Activated CD8-positive, alpha-beta memory T cell treated with anti-CD3 and anti-CD28 coated beads, Interleukin-2, amount 10 ng/mL, durations not matched to agents 7 days and 5 days (primary cell): ENCODE measurements at places on chromosomes 4 and X. TPM values are rescaled to one million over a fixed set of nuclear protein-coding genes. Genes with fewer than 3 reads are reported as not detected.

Gene BEND4
- 3.2 TPM for total RNA-seq

Gene ARSJ
- total RNA-seq = not detected

Gene COL4A6
- total RNA-seq = not detected

Gene PLK4
- total RNA-seq = 66.1 TPM

Gene MYL5
- 14.3 TPM for total RNA-seq

Gene RHOXF2
- not detected for total RNA-seq

Gene GAGE12F
- not detected for total RNA-seq

Gene SPP1
- total RNA-seq = 0.54 TPM

Gene OTC
- not detected for total RNA-seq

Gene STK26
- total RNA-seq = 39.5 TPM

Gene RASSF6
- total RNA-seq = not detected

Gene MAB21L2
- total RNA-seq = not detected

Gene ETDA
- total RNA-seq = not detected

Gene SLC7A11
- 5.2 TPM for total RNA-seq

Gene EGF
- total RNA-seq = not detected

Gene C4orf46
- 20.2 TPM for total RNA-seq

DNA sequence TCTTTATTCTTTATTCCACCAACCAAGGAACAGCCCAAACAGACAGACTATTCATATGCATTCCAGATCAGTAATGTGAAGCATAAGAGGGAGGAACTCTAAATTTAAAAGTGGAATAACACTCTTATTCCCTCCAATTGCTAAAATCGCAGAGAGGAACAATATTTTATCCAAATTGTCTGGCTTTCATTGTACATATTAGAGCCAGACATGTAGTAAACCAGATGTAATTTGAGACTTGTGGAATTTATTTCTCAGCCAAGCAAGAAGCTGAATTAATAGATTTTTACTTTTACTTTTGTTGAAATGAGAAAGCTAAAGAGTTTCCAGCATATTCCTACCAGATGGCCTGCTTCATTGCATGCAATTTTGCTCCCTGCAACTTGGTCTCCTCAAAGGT lies 674.6 kb upstream of the SLIT2 start:
- DNase-seq = no peak

- no peak for DNase-seq
Observed at GRCh38 chrX:148530464-148531077, 30.2 kb downstream of the AFF2 start.

GRCh38 chr4:82578935-82579334 lies 17.1 kb upstream of the TMEM150C start:
- no peak for DNase-seq

- DNase-seq = peak; percentile 44
Observed at GRCh38 chrX:110146521-110146920, 143.6 kb downstream of the TMEM164 start.

DNA sequence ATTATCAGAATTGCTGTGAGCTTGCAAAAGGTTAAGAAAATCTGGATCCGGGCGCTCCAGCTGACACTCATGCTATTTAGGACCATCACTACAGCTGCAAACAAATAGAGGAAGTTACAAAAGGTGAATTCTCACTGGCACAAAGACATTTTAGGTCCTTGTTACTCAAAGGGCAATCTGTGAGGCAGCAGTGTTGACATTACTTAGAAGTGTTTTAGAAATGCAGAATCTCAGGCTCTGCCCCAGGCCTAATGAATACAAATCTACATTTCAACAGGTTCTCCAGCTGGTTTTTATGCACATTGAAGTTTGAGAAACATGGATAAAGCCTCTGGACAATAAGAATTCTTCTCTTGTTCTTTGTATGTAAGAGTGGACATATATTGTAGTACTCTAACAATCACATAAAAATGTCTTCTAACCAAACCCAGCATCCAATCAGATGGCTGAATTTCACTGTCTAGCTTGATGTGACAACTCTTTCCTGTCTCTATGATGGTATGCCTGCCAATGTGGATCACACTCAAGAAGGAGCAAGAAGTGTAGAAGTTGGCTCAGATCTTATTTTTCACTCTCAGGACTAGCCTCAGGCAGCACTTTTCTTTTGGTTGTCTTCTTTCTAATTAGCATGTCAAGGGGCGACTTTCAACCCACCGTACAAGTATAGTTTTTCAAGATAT lies 18.8 kb downstream of the SLC7A11 start:
- no peak for DNase-seq

- no peak for DNase-seq
Observed at GRCh38 chrX:106897259-106897658, 5.9 kb downstream of the RIPPLY1 start.

DNA sequence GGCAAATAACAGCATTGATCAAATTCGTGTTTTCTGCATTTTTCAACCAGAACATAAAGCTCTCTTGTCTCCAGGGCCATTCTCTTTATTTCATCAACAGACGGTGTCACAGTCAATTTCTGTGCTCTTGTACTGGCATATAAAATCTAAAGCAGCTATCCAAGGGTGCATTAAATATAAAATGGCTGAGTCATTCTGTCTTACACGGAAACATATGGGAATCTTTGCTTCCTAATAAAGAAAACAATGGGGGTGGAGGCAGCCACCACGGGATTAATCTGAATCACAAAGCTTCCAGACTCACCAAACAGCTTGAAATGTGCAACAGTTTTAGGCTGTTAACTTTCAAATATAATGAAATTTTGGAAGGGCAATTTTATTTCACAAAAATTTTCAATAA lies 132.6 kb downstream of the IL15 start:
- no peak for DNase-seq

DNA sequence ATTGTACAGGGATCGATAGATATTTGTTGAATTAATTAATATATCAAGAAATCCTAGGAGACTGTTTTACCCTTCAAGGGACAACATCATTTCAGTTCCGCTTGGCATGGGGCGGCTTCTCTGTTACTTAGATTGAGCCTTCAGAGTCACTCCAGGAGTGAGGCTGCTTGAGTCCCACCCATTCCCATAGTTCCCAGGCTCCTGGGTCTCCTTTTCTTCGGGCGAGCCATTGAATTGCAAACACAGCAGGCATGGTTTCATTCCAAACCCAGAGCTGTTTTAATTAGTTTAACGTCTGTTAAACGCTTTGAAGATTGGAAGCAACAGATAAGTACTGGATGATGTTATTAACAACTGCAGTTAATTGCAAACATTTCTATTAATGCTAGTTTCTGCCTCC lies 571 bp upstream of the EDA start:
- DNase-seq = no peak

DNA sequence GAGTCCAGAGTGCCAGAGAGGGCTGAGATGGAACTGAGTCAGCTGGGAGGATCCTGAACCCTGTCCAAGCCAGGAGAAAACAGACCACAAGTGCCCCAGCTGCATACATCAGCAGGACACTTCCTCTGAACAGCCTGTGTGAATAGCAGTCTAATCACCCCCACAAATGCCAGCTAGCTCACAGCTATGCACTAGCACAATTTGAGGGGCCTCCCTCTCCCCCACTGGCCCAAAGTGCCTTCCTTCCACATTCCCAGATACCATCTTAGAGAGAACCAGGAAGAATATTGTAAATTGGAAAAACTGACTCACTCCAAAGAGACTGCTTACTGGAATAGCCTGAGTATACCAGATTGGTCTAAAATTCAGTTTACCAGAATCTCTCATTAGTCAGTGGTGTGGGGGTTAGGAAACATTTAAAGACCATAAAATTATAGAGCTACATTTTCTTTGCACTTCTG lies 292.6 kb upstream of the KLF3 start:
- no peak for DNase-seq

- peak; percentile 74 for DNase-seq
Observed at GRCh38 chr4:128287141-128287870, at the start of gene PGRMC2. Gene PGRMC2 (minus strand): TSS chr4:128287813. CDS start chr4:128287790, 23 bp downstream.

- DNase-seq = no peak
Observed at GRCh38 chr4:175435381-175435783, 376.7 kb downstream of the GPM6A start.

DNA sequence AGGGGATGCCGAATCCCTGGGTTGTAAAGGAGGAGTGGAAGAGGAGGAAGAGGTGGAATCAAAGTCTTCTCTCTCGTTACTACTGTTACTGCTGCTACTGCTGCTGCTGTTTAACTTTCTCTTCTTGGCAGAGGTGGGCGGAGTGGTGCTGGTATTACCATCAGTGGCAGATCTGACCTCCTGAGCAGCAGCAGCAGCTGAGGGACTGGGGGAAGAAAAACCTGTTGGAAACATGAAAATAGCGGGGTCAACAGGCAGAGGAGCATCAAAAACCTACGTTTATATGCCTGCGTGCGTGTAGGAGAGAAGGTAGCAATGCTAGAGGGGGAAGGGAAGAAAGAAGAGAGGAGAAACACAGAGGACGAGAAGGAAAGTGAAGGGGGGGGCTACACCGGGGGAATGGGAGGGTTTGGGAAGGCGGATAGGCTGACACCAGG lies 339 bp downstream of the CUL4B start:
- DNase-seq = peak; percentile 68

- DNase-seq = no peak
Observed at GRCh38 chr4:76504613-76505465, 69.8 kb downstream of the SHROOM3 start.

DNA sequence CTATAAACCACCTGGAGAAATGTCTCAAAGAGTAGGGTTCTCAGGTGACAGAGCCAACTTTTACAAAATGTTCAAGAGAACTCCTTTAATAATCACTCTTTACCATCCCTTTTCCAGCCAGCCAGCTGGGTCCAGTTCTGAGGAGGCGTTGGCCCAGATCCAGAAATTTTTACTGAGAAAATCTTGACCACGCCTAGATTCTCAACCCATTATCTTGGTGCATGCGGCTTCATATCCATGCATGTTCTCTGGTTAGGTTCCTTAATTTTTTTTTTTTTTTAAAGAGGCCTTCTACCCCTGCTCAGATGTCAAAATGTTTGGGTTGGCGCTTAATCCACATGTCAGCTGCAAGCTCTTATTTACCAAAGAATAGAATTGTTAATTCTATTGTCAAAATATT lies 12.0 kb upstream of the MAP7D2 start:
- DNase-seq = no peak

DNA sequence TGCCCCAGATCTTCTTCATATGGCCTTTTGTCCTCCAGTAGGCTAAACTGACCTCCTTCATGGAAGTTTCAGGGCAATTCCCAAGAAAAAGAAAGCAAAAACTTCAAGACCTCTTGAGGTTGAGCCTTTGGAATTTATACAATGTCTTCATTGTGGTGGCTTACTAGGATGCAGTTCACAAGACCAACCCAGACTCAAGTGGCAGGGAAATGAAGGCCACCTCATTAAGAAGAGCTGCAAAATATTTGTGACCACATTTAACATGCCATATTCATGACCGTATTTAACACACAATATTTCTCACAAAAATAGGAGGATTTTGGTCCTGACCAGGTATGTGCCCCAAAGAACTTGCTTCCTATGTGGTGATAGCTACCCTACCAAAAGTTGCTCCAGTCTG lies 605.5 kb upstream of the PITX2 start:
- DNase-seq = no peak

GRCh38 chr4:17721496-17722355 lies 59.7 kb downstream of the FAM184B start:
- DNase-seq = no peak

DNA sequence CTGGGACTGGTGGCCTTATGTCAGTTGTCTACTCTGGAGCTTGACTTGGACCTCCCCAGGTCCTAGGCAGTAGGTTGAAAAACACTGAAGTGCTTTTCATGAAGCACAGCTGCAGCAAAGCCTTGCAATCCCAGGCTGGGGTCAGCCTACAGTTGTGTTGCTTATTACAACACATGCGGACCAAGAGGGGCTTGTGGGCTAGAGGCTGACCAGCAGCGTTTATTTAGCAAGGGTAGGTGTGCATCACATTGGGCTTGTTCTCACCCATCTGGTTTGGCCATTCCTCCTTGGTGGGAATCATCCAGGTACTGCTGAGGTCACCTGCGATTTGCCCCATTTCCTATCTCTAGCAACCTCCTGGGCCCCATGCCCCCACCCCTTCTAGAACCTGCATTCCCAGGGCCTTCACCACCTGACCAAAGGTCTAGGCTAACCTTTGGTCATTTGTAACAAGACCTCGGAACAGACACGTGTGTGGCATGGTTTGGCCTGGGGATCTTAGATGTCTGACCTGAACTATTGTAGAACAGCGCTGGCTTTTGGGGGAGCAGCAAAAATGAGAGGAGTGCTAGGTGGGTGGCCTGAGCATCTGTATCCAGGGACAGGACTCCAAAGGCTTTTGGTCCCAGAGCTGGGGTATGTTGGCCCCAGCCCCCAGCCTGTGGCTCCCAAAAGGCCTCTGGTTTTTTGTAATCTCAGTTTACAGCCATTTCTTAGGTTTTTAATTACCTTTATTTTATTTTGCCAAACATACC lies 3.0 kb downstream of the RPL10 start:
- DNase-seq = no peak

GRCh38 chr4:81504112-81505003 lies 32.7 kb upstream of the RASGEF1B start:
- DNase-seq = no peak

DNA sequence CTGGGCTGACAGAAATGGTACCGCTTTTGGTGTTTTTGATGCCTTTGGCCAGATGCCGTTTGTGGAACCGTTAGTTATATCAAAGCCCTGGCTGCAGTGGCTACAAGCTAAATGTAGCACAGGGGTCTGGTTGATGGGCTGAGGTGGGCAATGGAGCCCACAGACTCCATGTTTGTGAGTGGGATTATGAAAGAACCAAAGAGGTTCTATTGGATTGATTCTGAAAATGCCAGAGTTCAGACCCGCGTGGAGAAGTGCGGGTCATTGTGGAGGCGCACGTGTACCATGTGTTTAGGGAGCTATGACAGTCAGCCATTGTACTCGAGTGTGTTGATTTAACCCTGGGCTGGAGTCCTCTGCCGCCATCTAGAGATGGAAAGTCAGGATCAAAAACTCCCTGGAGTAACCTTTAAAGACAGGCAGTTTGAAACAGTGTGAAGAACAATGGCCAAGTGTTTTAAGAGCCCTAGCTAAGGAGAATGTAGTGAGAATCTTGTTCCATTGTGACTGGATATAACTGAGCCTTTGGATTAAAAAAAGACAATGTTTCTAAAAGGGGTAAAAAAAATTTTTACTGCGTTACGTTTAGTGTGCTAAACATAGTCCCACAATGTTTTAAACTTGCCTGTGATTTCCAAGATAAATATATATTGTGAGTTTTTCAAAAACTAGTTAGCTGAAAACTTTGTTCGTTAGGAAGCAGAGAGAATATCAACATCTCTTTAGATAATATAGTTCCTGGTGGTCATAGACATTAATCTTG lies 12.7 kb downstream of the ART3 start:
- no peak for DNase-seq

DNA sequence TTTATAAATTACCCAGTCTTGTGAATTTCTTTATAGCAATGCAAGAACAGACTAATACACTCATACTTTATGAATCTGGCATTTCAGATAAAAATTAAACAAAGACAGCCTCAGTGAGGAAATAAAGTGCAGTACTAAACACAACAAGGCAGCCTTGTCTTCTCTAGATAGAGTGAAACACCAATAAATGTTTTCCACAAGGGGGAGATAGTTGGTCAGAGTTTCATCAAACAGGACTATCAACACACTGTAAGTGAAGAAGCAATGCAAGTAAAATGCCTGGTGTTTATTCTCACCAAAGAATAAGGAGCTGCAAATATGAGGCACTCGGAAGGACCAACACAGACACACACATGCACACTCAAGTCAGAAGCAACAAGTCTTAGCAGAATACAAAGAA lies 62.8 kb downstream of the FAM9B start:
- DNase-seq = no peak

- DNase-seq = no peak
Observed at GRCh38 chrX:110346681-110347080, 12.0 kb upstream of the RTL9 start.

- no peak for DNase-seq
Observed at GRCh38 chr4:74190919-74191397, 33.0 kb downstream of the MTHFD2L start.
